HS-27A (cell line): ENCODE measurements at places on chromosomes 1 and 21.

DNA sequence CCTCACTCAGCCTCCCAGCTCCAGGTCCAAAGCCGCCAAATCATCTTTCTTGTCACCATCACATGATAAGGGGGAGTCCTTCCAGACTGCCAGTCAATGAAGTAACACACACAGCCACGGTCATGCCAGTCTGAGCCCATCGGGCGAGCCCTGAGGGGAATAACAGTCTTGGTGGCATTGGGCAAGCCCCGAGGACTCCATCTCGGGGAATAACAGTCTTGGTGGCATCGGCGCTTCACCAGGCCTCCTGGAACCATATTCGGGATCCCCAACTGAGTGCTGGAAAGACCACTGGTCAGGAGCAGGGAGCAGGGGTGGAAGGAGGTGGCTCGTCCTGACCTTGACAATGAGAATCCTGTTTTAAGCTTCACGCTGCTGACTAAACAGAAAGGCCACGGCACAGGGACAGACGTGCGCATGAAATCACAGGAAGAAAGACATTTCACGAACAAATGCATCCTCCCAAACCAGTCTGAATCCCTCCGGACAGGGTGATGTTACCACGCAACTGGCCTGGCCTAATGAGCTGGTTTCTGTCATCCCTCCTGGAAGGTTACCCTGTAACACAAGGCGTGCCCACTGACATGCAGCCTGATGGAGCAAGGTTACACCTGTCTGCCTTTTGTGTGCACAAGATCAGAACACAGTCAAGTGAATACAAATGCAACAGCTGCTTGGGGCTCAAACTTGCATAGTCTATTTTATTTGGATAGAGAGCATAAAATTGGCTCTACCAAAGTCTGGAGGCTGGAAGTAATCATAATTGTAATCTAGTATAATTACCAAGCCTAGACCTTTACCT lies 517.4 kb downstream of the KIF26B start:
- DNase-seq = no peak

- no peak for DNase-seq
These were observed 29.9 kb downstream of the NAV1 start for GRCh38 chr1:201568859-201569294.

GRCh38 chr1:22241811-22242210 lies 98.9 kb upstream of the WNT4 start:
- no peak for DNase-seq

- no peak for DNase-seq
These were observed 16.0 kb upstream of the PLEKHG5 start for GRCh38 chr1:6507461-6507911.

- no peak for DNase-seq
These were observed 113.9 kb downstream of the LHX9 start for GRCh38 chr1:198031086-198031485.

GRCh38 chr1:113905435-113905861 lies 322 bp downstream of the DCLRE1B start:
- no peak for DNase-seq

GRCh38 chr1:30955448-30956015 lies 47.0 kb upstream of the SDC3 start:
- DNase-seq = no peak

- DNase-seq = no peak
These were observed 2.1 kb upstream of the CD58 start for GRCh38 chr1:116572771-116573430.

GRCh38 chr1:184664042-184664660 lies 90.5 kb downstream of the EDEM3 start:
- no peak for DNase-seq

DNA sequence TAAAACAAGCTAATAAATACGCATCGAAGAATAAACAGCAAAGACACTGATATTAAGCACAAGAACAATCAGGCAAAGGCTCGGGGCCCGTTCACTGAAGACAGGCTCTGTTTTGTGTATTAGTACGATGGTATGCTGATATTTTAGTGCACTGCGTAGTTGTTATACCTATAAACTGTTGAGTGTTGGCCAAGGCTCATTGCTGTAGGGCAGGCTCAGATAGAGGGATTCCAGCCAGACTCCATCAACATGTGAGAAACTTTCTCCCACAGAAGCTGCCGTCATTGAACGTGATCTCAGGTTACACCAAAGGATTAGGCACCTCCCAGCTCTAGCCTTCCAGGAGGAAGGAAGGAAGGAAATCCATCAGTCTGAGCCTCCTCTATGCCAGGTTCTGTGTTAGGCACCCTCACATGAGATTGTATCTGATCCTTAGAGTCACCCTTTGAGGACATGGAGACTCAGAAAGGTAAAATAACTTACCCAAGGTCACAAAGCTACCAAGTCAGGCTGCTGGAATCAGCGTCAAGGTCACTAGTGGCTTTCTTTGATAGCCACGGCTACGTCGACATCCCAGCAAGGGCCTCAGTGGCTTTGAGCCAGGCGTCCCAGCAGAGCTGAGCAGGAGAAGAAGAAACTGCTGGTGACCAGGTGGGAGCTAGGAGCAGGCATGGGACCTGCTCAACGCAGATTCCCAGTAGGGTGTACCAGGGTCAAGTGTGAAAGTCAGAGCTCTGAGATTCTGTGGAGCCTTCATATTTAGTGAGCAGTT lies 14.8 kb downstream of the BCAR3 start:
- no peak for DNase-seq
